ENCODE measurements at places on chromosomes 1 and 21.

- DNase-seq: no peak
Measured at GRCh38 chr1:14570514-14570913, 28.0 kb upstream of the KAZN start.

DNA sequence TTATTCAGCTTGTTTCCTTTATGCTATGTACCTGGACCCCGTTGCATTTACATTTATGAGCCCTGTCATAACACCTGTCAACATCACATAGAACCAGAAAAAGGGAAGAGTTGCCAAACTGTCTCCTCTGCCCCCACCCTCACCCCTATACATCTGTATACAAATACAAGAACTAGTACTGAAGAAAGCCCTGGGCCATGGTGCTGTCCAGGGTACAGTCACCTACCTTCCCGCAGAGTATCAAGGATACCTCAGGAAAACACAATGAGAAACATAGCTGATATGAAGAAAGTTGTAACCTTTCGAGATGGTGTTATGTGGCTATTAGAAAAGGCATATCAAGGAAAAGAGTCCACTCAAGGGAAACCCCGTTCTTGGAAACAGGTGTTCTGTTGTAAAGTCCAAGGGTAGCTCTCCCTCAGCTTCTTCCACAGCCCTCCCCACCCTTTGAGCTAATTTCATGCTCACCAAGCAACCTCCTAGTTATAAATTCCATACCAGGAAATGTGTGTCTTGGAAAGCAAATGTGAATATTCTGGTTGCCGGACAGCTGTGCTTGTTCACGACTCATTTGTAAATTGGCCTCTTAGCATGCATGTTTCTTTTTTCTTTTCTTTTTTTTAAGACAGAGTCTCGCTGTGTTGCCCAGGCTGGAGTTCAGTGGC, 16.7 kb upstream of the AVPR1B start:
- DNase-seq: no peak

DNA sequence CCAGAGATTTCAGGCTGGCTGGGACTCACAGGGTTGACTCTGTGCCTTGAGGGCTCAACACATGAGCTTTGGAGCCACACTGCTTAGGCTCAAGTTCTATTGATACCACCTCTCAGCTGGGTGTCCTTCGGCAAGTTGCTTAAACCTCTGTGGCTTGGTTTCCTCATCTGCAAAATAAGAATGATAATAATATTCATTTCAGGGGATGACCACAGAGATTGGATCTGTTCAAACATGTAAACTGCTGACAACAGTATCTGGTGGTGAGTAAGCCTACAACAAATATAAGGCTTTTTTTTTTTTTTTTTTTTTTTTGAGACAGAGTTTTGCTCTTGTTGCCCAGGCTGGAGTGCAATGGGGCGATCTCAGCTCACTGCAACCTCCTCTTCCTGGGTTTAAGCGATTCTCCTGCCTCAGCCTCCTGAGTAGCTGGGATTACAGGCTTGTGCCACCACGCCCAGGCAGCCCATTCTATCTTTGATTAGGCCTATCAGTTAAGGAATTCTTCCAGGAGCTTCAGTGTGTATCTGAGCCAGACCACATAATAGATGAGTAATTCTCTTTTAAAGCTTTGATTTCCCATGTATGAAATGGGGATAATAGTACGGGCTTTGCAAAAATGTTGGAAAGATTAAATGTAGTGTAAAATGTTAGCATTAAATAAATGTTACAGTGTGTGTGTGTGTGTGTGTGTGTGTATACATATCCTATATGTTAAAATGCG, 437.6 kb downstream of the PRDM2 start:
- no peak for DNase-seq

GRCh38 chr1:39788758-39789570, at the start of gene BMP8B:
Gene BMP8B (minus strand): TSS chr1:39788865. CDS start chr1:39788485, 380 bp downstream.
- DNase-seq: peak; percentile 100

- no peak for DNase-seq
Measured at GRCh38 chr21:25457411-25457810, 149.9 kb downstream of the MRPL39 start.

- DNase-seq: no peak
Measured at GRCh38 chr1:234199476-234200127, 173.7 kb upstream of the COA6 start.

GRCh38 chr21:42641311-42642218, 11.9 kb upstream of the PDE9A start:
- no peak for DNase-seq

DNA sequence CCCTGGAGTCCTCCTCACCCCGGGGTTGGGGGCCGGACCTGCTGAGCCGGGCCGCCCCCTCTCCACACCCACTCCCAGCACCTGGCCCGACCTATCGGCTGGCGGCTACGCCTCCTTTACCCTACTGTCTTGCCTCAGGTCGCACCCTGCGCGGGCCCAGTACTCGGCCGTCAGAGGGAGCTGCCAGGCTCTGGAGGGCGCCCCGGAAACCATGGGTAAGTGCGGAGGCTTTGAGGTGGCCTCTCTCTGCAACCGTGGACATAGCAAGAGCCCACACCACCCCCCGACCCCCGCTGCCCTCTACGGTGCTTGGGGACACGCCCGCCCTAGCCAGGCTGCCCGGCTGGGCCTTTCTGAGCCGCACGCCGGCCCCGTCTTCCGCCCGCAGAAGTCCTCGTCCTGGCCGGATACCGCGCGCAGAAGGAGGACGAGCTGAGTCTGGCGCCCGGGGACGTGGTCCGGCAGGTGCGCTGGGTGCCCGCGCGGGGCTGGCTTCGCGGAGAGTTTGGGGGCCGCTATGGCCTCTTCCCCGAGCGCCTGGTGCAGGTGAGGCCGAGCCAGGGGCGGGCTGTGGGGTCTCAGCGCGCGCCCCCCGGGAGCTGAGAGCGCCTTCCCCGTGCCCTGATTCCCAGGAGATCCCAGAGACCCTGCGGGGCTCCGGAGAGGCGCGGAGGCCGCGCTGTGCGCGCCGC, at the start of gene SH3D21:
SH3D21 (plus strand) TSS at position 159 of the 692 bp plus-strand sequence; CDS start at position 212, 53 bp downstream.
- peak; percentile 96 for DNase-seq

DNA sequence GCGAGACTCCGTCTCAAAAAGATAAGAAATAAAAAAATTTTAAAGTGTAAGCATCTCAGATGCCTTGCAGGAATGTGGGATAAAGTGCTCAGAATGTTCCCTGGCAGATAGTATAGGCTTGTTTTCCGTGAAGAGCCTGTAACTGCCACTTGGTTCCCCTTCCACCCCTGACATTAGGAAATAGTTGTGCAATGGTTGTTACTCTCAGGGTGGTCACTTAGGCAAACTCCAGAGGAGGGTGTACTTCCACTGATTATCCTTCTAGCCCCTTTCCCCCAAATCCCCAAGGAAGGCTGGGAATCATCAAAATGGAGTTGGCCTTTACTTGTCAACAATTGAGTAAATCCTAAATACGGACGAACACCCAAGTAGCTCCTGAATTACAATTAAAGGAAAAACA, 10.4 kb downstream of the RPL11 start:
- no peak for DNase-seq

DNA sequence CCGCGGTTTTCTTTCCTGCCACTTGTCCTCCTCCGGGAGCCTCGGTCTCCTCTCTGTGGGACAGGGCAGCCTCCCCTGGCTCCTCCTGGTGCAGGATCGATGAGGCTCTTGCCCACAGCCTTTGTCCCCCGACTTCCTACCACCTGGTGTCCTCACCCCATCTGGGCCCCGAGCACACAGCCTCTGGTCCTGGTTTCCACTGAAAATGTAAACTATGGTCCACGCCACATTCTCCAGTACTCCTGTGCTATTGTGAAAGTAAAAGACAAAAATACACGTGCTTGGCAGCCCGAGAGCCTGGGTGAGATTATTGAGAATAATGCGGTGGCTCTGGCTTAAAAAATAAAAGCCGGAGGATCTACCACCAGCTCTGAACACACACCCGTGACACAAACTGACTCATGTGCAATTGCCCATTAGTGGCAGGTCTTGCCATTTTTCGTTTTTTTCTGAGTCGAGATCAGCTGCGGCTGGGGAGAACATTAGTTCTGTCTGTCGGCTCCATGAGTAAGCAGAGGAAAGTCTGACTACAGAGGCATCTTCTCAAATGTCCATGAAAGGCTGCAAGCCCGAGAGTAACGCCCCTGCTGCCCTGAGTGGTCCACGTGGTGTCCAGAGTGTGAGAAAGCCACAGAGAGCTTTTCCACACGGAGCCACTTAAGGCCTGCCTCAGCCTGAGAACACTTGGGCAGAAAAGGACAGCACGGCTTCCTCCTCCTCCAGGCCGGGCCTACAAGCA, 5.7 kb upstream of the COL6A2 start:
- no peak for DNase-seq

GRCh38 chr1:205920159-205920558, 23.1 kb downstream of the SLC26A9 start:
- peak; percentile 64 for DNase-seq

DNA sequence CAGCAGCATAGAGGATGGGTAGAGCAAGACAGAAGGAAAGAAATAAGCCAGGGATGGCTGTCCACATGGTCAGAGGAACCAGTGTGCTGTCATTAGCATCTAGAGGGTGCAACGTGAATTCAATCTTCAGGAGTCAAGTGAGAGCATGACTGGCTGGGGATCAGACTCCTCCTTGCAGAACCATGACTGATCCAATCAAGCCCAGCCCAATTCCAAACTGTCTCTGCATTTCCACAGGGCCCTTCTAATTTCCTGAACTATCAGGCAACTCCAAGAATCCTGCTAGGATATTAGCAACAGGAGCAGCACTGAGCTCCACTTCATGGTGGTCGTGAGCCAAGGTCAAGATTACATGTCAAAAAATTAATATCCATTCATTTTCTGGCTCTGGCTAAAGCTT, 166.8 kb upstream of the CAMK1G start:
- no peak for DNase-seq

DNA sequence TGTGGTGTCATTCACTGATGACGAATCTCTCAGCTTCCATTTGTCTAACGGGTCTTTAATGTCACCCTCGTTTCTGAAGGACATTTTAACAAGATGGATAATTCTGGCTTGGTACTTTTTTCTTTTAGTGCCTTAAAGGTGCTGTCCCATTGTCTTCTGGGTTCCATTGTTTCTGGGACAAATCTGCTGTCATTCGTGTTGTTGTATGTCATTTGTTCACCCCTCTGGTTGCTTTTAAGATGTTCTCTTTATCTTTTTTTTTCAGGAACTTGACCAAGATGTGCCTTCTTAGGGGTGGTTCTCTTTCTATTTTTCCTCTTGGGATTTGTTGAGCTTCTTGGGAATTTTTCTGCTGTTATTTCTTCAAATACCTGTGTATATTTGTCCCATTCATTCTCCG, 14.0 kb upstream of the MMEL1 start:
- DNase-seq: no peak

- no peak for DNase-seq
Measured at GRCh38 chr1:191343816-191344215, 814.4 kb upstream of the RGS18 start.

GRCh38 chr1:225668222-225668621, 15.3 kb upstream of the ENAH start:
- no peak for DNase-seq

GRCh38 chr1:55695552-55695951, 480.4 kb upstream of the USP24 start:
- DNase-seq: no peak

- DNase-seq: no peak
Measured at GRCh38 chr1:233304489-233305102, 9.1 kb upstream of the PCNX2 start.

DNA sequence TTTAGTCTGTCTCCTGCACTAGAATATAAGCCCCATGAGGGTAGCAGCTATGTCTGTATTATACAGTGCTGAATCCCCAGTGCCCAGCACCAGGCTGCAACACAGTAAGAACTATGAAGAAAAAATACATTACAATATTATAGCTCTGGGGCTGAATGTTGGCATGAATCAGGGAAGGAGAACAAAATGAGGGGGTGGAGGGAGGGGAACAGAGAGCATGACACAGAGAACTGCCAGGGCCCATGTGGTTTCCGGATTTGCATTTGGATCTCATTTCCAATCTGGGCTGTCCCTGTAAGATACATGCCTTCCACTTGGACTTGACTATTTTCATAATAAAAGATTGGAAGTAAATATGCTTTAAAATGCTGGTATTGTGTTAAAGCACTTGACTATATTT, 35.8 kb downstream of the C1orf198 start:
- DNase-seq: no peak

DNA sequence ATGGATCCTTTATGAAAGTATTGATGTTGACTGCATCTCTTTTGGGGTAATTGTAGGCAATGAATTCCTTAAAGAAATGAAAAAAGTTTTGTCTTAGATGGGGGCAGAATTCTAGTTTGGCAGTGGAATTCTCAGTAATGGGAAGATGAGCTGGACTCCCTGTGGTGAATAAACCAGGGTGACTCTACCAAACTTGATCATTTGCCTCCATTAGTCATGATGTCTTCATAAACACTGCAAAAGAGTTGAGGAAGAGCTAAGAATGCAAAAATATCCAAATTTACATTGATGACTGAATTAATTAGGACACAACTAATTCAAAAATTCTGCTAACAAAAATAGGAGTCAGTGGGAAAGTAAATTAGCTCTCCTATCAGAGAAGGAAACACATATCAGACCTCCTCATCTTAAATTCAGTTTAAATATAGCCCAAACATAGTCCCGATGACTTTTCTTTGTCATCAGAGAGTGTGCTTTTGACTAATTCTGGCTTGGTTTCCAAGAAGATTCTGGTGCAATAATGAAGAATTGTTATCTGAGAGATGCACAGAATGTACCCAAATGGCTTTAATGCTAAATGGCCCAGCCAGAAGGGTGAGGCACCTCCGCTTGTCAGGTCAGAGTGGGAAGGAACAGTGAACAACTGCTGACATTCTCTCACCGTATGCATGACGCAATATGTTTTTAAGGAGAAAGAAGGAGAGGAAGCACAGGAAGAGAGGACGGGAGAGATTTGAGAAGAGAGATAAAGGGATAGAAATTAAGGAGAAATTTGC, 525.1 kb downstream of the LMO4 start:
- no peak for DNase-seq

- DNase-seq: no peak
Measured at GRCh38 chr1:33456502-33456886, 16.0 kb upstream of the ZSCAN20 start.

DNA sequence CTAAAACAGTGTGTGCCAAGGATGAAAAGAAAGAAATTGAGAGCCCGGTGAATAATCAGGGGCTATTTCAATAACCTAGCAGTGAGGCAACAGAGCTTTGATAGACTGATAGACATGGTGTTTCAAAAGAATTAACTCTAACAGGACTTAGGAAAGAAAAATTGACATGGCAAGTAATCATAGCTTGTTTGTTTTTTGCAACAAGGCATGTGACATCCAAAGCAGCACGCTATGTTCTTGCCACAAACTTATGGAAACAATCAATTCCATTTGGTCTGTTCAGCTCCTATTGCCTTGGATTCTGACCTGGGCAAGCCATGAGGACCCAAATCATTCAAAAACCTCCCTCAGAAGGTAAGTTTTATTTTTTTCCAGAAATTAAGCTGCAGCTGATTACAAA, 608.5 kb downstream of the SMYD3 start:
- DNase-seq: no peak

GRCh38 chr1:109923131-109923945, 12.7 kb downstream of the CSF1 start:
- DNase-seq: no peak

DNA sequence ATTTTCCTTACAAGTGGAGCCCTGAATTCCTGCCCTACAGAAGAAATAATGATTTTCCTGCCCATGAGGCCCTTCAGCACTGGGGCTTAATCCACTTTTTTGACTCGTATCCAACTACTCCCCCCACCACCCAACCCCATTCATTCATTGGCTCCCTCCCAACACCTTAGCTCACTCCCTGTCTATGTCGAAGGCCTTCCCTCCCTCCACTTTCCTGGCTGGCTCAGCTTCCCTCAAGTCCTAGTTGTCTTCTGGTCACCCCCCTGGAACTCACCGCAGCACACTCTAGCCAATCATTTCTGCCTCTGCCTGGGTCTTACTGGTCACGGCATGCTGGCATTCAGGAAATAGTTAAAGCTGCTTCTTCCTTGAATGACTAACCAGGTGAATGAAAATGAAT, 118.9 kb downstream of the PGBD5 start:
- no peak for DNase-seq
